Activated CD8-positive, alpha-beta memory T cell treated with anti-CD3 and anti-CD28 coated beads for 36 hours (primary cell): ENCODE measurements at places on chromosomes 7 and 10. TPM values are rescaled to one million over a fixed set of nuclear protein-coding genes. Genes with fewer than 3 reads are reported as not detected.

Gene PDGFA
- 9.9 TPM for total RNA-seq

Gene TMEM130
- not detected for total RNA-seq

Gene DLX6
- not detected for total RNA-seq

Gene DNAJC12
- total RNA-seq: 31.8 TPM

Gene PTPRN2
- 0.36 TPM for total RNA-seq

Gene KMT2C
- total RNA-seq: 36.2 TPM

Gene GJD4
- total RNA-seq: not detected

Gene SEMA3E
- not detected for total RNA-seq

Gene FANK1
- total RNA-seq: 0.25 TPM

Gene GIMAP2
- total RNA-seq: 32.1 TPM

Gene CCDC7
- 6.8 TPM for total RNA-seq

Gene FAM25G
- not detected for total RNA-seq

Gene GRM3
- not detected for total RNA-seq

Gene DGKI
- 1.3 TPM for total RNA-seq

Gene NEBL
- total RNA-seq: 0.51 TPM

Gene SFTPA1
- not detected for total RNA-seq

Gene VSIR
- total RNA-seq: 52.7 TPM
